ENCODE measurements at places on chromosomes 4 and X.
A peak's percentile ranks its signal among the peaks of the same experiment; 100 is the strongest.

- no peak for DNase-seq
These were observed 7.9 kb upstream of the DCUN1D4 start for GRCh38 chr4:51835079-51835478.

- DNase-seq = no peak
These were observed 89.7 kb downstream of the GEMIN8 start for GRCh38 chrX:13939741-13940597.

- no peak for DNase-seq
These were observed 191.2 kb upstream of the INTU start for GRCh38 chr4:127441571-127441970.

DNA sequence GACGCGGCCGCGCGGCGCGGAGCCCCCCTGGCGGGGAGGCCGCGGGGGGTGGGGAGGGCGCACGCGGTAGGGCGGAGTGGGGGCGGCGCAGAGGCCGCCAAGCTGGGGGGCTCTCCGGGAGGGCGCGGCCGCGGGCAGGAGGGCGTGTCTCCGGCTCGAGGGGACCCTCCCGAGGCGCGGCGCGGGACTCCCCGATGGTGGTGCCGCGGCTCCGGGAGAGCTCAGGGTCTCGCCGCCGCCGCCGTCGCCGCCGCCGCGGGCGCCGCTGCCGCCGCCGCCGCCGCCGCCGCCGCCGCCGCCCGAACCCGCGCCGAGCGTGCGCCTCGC lies 165 bp upstream of the PTCHD1 start:
- no peak for DNase-seq

DNA sequence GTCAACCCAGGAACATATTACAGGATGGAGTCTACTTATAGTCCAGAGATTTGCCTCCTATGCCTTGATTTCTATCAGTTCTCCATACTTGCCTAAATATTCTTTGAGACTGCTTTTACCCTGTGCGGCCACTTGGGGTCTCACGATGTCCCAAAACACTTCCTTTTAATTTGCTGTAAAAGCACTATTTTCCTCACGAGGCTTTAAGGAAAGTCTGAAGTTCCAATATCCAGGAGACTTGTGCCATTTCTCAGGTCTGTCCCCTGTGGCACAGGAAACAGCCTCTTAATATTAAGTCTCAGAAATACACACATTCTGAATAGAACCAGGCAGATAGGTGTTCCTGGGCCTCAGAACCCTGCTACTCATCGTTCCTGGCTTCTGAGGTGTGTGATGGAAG lies 142.9 kb downstream of the TMEM164 start:
- peak; percentile 39 for DNase-seq

- no peak for DNase-seq
These were observed 8.7 kb downstream of the EGF start for GRCh38 chr4:109921384-109921808.

- no peak for DNase-seq
These were observed 387.5 kb upstream of the FTHL17 start for GRCh38 chrX:31459361-31459760.

GRCh38 chrX:154779261-154779660 lies 16.6 kb downstream of the DKC1 start:
- DNase-seq = no peak

DNA sequence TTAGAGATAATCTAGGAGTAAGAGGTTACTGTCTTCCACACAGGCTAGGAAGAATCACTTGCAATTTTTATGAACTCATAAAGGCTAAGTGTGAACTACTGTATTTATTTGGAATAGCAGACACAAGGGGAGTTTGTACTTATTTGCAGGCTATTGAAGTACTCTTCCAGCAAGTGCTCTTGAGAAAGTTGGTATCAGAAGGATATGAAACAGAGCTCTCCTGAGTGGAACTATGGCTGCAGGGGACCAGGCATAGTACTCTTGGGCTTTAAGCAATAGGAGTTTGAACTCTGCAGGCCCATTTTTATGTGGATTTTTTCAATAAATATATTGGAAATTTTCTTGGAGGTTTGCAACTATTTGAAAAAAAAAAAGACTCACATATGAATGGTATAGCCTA lies 756.3 kb upstream of the ATOH1 start:
- DNase-seq = no peak

DNA sequence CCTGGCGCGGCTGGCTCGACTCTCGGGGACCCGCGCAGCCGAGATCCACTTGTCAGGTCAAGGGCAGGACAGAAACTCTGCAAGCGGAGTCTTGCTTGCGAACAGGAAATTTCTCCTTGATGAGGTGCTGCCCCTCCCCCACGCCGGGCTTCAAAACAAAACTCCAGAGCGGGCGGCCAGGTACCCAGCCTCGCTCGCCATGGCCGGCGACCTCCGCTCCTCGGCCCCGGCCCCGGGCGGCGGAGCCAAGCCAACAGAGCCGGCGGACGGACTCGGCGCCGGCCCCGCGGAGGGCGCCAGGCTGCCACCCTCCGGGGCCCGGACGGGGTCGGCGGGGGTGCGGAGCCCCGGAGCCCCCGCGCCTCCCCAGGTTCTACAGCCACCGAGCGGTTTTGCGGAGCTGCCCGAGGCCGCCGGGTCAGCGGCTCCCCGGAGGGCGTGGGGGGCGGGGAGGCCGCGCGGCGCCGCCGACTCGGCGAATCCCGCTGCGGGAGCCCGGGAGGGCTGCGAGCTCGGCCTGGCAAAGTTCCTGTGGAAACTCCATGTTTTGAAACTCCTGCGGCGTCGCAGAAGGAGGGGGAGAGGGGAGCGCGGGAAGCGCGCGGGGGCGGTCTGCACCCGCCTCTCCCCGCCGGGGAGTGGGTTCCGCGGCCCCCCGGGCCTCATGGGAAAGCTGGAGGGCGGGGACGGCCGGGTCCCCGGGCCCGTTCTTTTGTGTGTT lies 11.7 kb upstream of the BCOR start:
- no peak for DNase-seq

All from GM13977 (cell line).